SK-N-SH (cell line): ENCODE measurements at places on chromosomes 5 and 9. TPM values are rescaled to one million over a fixed set of nuclear protein-coding genes. Genes with fewer than 3 reads are reported as not detected.

Gene MYOT
- polyA plus RNA-seq, result 0.02 and 0.06 TPM in 2 replicates

DNA sequence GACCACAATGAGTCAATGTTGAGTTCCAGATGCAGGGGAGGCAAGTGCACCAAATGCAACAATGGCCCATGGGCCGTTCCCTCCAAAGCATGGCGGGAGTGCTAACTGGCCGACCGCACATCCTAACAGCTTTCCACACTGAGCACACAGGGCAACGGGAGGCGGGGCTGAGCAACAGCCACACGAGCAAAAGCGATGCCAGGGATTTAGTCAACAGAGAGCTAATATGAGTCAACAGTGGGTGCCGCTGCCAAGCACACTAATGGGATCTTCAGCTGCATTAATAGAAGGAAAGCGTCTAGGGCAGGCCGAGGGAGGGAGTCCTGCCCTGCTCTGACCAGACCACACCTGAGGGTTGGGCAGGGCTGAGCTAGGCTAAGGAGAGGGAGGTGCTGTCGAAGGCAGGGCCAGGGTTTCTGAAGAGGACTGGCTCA is 4.6 kb downstream of the EPB41L4B start:
- DNase-seq, result no peak

- DNase-seq, result no peak
These were observed 2.5 kb upstream of the ACTL7A start for GRCh38 chr9:108859459-108860114.

DNA sequence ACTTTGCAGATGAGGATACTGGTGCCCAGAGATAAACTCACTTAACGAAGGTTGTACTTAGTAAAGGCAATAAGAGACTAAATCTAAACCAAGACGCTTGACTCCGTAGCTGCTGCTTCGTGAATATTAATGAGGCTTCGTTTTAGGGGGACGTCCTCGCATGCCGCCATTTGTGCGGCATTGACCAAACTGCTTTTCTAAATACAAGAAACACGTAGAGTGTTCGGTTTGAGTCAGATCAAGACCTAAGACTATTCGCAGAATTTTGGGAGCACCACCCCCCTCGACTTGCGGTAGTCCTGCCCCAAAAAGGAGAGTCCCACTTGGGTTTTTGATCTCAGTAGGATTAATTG is 1.1 kb downstream of the NPM1 start:
- no peak for DNase-seq
